ENCODE measurements at places on chromosomes 5 and 9. TPM values are rescaled to one million over a fixed set of nuclear protein-coding genes. Genes with fewer than 3 reads are reported as not detected.

DNA sequence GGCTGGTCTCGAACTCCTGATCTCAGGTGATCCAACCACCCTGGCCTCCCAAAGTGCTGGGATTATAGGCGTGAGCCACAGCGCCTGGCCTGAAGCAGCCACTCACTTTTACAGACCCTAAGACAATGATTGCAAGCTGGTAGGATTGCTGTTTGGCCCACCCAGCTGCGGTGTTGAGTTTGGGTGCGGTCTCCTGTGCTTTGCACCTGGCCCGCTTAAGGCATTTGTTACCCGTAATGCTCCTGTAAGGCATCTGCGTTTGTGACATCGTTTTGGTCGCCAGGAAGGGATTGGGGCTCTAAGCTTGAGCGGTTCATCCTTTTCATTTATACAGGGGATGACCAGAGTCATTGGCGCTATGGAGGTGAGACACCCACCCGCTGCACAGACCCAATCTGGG, 1.5 kb downstream of the CA9 start:
- DNase-seq = no peak
- peaks cover 10% of the 10 kb centered on the region for H3K4me1 ChIP-seq
- peaks cover 32% of the 10 kb centered on the region for H3K27me3 ChIP-seq
- no peak overlapping the region for H3K27ac ChIP-seq

- no peak overlapping the region for H3K4me3 ChIP-seq
- H3K4me1 ChIP-seq = no peaks in the 10 kb centered on the region
- no peak overlapping the region for H3K27ac ChIP-seq
- no peak for DNase-seq
These were observed 354.6 kb downstream of the ZSWIM6 start for GRCh38 chr5:61686491-61687257.

DNA sequence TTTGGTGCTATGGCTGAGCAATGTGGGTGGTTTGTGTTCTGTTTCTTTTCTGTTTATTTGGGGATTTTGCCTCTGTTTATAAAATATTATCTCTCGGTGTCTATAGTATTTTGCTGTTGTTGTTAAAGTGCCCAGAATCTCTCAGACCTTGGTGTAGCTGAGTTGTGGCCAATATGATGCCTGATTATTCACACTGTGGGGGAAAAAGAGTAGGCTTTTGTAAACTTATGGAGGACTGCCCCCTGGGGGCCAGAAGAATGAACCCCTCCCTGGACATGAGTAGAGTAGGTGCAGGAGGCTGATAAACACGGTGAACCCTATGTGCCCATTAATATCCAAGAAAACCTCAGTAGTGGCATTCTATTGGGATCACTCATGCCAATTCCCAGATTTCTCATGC, 49.0 kb upstream of the DPYSL3 start:
- no peaks in the 10 kb centered on the region for H3K4me1 ChIP-seq
- H3K27ac ChIP-seq = no peak overlapping the region
- DNase-seq = no peak
- no peak overlapping the region for H3K4me3 ChIP-seq

- no peaks in the 10 kb centered on the region for H3K4me1 ChIP-seq
- H3K27me3 ChIP-seq = peaks cover 4% of the 10 kb centered on the region
- H3K36me3 ChIP-seq = no peaks in the 10 kb centered on the region
- no peak for DNase-seq
- H3K4me3 ChIP-seq = no peak overlapping the region
These were observed 376.8 kb downstream of the EBF1 start for GRCh38 chr5:158722940-158723339.

- peaks cover 85% of the 10 kb centered on the region for H3K4me1 ChIP-seq
- H3K27ac ChIP-seq = peak overlapping the region; percentile 74
- H3K36me3 ChIP-seq = peaks cover 3% of the 10 kb centered on the region
- peak overlapping the region; percentile 1 for H3K4me3 ChIP-seq
- H3K27me3 ChIP-seq = no peaks in the 10 kb centered on the region
- no peak for DNase-seq
These were observed 26.1 kb upstream of the IL7R start for GRCh38 chr5:35830587-35830986.

- H3K4me3 ChIP-seq = no peak overlapping the region
- DNase-seq = no peak
- H3K27ac ChIP-seq = no peak overlapping the region
- H3K36me3 ChIP-seq = peaks cover 76% of the 10 kb centered on the region
- H3K27me3 ChIP-seq = no peaks in the 10 kb centered on the region
- H3K4me1 ChIP-seq = peaks cover 23% of the 10 kb centered on the region
These were observed 15.4 kb upstream of the IARS1 start for GRCh38 chr9:92308893-92309292.

GRCh38 chr9:5976674-5977397, 38.6 kb downstream of the RANBP6 start:
- H3K27ac ChIP-seq = peak overlapping the region; percentile 36
- no peak for DNase-seq
- peaks cover 18% of the 10 kb centered on the region for H3K4me1 ChIP-seq
- no peak overlapping the region for H3K4me3 ChIP-seq

The RORB gene
- 0.13 TPM for total RNA-seq

DNA sequence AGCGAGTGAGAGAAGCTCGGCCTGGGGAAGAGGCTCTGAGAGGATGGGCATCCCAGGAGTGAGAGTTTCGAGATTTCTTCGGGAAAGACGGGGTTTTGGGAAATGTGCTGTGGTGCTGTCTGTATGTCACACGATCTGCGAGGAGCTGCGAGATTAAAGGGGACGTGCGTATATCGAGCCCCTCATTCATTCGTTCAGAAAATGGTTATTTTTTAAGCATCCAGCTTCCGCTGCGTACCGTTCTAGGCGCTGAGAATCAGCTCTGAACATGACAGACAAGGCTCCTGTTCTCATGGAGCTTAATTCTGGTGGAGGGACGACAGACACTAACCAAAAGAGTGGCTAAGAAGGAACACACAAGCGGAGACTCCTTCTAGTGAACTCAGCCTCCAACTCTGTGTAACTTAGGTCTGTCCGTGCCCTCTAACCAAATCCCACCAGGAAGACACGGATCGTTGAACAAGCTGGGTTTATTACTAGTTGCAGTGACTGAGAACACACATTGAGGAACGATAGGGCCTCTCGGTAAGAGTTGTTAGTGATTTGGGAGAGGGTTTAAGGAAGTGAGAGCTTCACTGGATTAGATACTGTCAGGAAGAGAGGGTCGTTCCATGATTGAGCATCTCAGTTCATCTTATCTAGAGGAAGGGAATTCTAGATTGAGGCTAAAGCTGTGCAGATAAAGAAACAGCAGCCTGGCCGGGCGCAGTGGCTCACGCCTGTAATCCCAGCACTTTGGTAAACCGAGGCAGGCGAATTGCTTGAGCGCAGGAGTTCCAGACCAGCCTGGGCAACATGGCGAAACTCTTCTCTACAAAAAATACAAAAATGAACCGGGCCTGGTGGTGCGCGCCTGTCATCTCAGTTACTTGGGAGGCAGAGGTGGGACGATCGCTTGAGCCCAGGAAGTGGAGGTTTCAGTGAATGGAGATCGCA, 1.0 kb upstream of the FBXW11 start:
- peaks cover 41% of the 10 kb centered on the region for H3K4me1 ChIP-seq
- no peak for DNase-seq
- peak overlapping the region; percentile 90 for H3K4me3 ChIP-seq
- H3K27me3 ChIP-seq = no peaks in the 10 kb centered on the region
- peak overlapping the region; percentile 90 for H3K27ac ChIP-seq

DNA sequence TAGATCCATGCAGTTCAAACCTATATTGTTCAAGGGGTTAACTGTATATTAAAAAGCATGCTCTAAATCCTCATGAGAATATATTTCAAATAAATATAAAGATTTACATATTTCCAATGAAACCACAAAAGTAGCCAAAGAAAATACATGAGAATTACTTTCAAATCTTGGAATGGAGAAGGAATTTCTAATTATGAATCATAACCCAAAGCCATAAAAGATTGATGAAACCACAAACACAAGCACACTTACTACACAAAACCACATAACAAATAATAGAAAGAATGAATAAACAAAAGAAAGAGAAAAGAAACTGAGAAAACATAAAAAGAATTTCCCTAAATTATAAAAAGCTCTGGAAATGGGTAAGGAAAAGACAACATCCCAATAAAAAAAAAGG, 16.0 kb downstream of the ERP44 start:
- H3K4me3 ChIP-seq = no peak overlapping the region
- peaks cover 10% of the 10 kb centered on the region for H3K36me3 ChIP-seq
- no peak for DNase-seq
- peaks cover 51% of the 10 kb centered on the region for H3K4me1 ChIP-seq

GRCh38 chr5:65837139-65837538, 89.2 kb upstream of the ERBIN start:
- DNase-seq = no peak
- no peaks in the 10 kb centered on the region for H3K27me3 ChIP-seq

DNA sequence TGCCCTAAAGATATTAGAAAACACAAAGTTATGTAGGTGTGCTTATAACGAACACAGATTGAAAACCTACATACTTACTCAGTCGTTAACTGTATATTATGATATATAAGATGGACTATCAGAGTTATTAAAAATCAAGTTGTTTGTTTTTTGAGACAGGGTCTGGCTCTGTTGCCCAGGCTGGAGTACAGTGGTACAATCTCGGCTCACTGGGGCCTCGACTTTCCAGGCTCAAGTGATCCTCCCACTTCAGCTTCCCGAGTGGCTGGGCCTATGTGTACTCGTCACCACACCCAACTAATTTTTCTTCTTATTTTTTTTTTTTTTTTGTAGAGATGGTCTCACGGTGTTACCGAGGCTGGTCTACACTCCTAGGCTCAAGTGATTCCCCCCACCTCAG, 158.3 kb downstream of the TSSK1B start:
- H3K27me3 ChIP-seq = no peaks in the 10 kb centered on the region
- no peaks in the 10 kb centered on the region for H3K36me3 ChIP-seq
- DNase-seq = no peak

GRCh38 chr5:165720901-165721300, 2215.5 kb downstream of the MAT2B start:
- no peaks in the 10 kb centered on the region for H3K36me3 ChIP-seq
- no peak overlapping the region for H3K4me3 ChIP-seq
- H3K27me3 ChIP-seq = no peaks in the 10 kb centered on the region
- H3K4me1 ChIP-seq = no peaks in the 10 kb centered on the region

GRCh38 chr5:134355681-134356080, 11.3 kb downstream of the CDKL3 start:
- H3K27ac ChIP-seq = no peak overlapping the region
- no peaks in the 10 kb centered on the region for H3K4me1 ChIP-seq
- H3K36me3 ChIP-seq = no peaks in the 10 kb centered on the region
- H3K27me3 ChIP-seq = no peaks in the 10 kb centered on the region

DNA sequence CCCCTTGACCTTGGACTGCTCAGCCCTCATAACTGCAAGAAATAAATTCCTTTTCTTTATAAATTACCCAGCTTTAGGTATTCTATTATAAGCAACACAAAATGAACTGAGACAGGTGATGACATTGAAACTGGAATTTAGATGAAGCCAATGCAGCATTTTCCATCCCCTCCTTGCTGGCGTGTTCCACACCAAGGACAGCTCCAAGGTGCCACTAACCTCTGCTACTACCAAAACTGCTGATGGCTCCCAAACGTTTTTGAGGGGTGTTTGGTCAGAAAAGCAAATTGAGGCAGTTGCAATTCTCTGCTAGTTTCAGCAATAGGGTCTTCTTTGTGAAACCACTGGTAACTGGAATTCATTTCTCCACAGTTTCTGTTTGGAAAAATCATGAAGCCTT, 124.8 kb downstream of the DRD1 start:
- no peaks in the 10 kb centered on the region for H3K27me3 ChIP-seq
- no peaks in the 10 kb centered on the region for H3K36me3 ChIP-seq
- H3K4me1 ChIP-seq = no peaks in the 10 kb centered on the region
- no peak for DNase-seq
- H3K27ac ChIP-seq = no peak overlapping the region

The OR13C3 gene
- not detected for total RNA-seq

GRCh38 chr9:7094576-7094975, 336.8 kb downstream of the KDM4C start:
- H3K27ac ChIP-seq = no peak overlapping the region
- peaks cover 9% of the 10 kb centered on the region for H3K4me1 ChIP-seq
- H3K4me3 ChIP-seq = no peak overlapping the region
- no peak for DNase-seq
- H3K36me3 ChIP-seq = peaks cover 34% of the 10 kb centered on the region

- no peaks in the 10 kb centered on the region for H3K27me3 ChIP-seq
- peaks cover 2% of the 10 kb centered on the region for H3K4me1 ChIP-seq
- H3K36me3 ChIP-seq = no peaks in the 10 kb centered on the region
- no peak overlapping the region for H3K4me3 ChIP-seq
These were observed 206.2 kb downstream of the TTLL11 start for GRCh38 chr9:121886759-121887485.

DNA sequence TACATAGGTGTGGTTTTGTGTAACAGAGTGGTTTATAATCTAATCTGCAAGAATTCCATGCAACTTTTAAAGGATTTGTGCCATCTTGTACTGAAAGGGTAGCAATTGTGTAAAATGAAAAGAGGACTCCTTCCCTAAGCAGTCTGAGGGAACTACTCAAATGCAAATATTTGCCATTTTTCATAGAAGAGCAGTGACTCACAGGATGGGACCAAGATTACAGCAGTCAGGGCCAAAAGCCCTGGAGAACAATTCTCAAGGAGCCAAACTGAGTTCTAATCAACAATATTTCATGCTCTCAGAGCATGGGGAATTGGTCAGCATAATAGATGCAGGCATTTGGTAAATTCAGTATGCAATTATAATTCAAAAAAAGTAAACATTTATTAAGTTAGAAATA, 495.8 kb downstream of the CHSY3 start:
- no peaks in the 10 kb centered on the region for H3K36me3 ChIP-seq
- no peak for DNase-seq
- no peak overlapping the region for H3K4me3 ChIP-seq
- no peaks in the 10 kb centered on the region for H3K27me3 ChIP-seq

DNA sequence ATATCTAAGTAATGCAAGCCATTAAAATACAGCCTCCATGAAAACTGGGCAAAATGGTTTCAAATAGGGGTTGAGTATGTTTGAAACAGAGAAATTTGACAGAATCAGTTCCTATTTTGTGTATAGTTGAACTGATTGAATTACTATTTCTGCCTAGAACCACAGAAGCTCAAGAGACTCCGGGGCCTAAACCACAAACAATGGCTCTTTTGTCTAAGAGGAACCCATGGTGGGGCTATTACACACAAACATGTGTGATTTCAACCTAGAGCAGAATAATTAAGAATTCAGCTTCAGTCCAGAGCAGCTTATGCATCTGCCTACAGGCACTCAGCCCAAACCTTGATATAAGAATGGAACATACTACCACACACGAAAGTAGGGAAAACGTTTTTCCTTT, 171.2 kb upstream of the MPDZ start:
- no peaks in the 10 kb centered on the region for H3K4me1 ChIP-seq
- no peak overlapping the region for H3K4me3 ChIP-seq
- no peaks in the 10 kb centered on the region for H3K27me3 ChIP-seq
- no peak for DNase-seq

The ADRA1B gene
- total RNA-seq = not detected

DNA sequence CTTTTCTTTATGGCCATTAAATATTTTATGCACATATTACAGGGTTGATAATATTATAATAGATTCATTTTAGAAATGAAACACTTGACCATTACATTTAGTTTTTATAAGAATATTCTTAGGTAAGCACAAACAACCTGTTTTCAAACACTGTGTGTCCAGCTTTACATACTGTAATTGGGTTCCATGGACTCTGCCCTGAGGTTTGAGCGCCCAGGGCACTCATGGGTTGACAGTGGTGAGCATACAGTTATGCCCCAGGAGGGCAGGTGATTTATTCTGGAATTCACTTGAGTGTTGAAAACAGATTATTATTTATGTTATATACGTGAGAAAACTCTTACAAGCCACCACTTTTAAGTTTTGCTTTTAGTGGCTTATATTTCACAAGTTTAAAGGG, 33.7 kb downstream of the TRIO start:
- H3K27me3 ChIP-seq = peaks cover 15% of the 10 kb centered on the region
- no peak for DNase-seq
- no peaks in the 10 kb centered on the region for H3K36me3 ChIP-seq
- H3K4me3 ChIP-seq = no peak overlapping the region

The AK1 gene
- total RNA-seq = 81.9 TPM

The ORM2 gene
- total RNA-seq = not detected

All from activated CD4-positive, alpha-beta memory T cell treated with anti-CD3 and anti-CD28 coated beads, Interleukin-2, amount 10 ng/mL, durations not matched to agents 7 days and 5 days (primary cell).